Articular chondrocyte of knee joint (primary cell): ENCODE measurements at places on chromosomes 7 and 10. TPM values are rescaled to one million over a fixed set of nuclear protein-coding genes. Genes with fewer than 3 reads are reported as not detected.

PROSER2 gene
- total RNA-seq, result 8.1 and 8.4 TPM in 2 replicates

ACSM6 gene
- total RNA-seq, result not detected in 2 replicates

SEC61G gene
- total RNA-seq, result 416 and 641 TPM in 2 replicates

CCDC136 gene
- total RNA-seq, result 4.6 and 7.1 TPM in 2 replicates

COBL gene
- total RNA-seq, result 0.11 and 0.13 TPM in 2 replicates

MGMT gene
- 7.9 and 27.3 TPM in 2 replicates for total RNA-seq

AKR1C8 gene
- total RNA-seq, result 0.22 TPM in 1 of 2 replicates, not detected in the other

CHCHD2 gene
- total RNA-seq, result 229 and 233 TPM in 2 replicates

EPHB6 gene
- 0.32 and 0.91 TPM in 2 replicates for total RNA-seq

TMEM184A gene
- under 0.01 and 0.26 TPM in 2 replicates for total RNA-seq

FRG2B gene
- not detected in 2 replicates for total RNA-seq

SPDYE9 gene
- total RNA-seq, result under 0.01 TPM in 1 of 2 replicates, not detected in the other

CACNB2 gene
- 1.0 and 2.6 TPM in 2 replicates for total RNA-seq

TRPV6 gene
- not detected in 2 replicates for total RNA-seq

PRSS37 gene
- total RNA-seq, result not detected in 2 replicates

HSPA12A gene
- 9.4 and 13.9 TPM in 2 replicates for total RNA-seq

LOXL4 gene
- total RNA-seq, result 13.7 and 32.8 TPM in 2 replicates

FBXL13 gene
- total RNA-seq, result 1.6 and 1.8 TPM in 2 replicates

FAM25G gene
- not detected in 2 replicates for total RNA-seq

GIMAP8 gene
- total RNA-seq, result 0.11 TPM in 1 of 2 replicates, not detected in the other

TMEM273 gene
- not detected in 2 replicates for total RNA-seq

MAP3K8 gene
- total RNA-seq, result 28.6 and 38.5 TPM in 2 replicates

CTNNA3 gene
- not detected in 2 replicates for total RNA-seq

TUBB8 gene
- total RNA-seq, result not detected in 2 replicates

AS3MT gene
- total RNA-seq, result 10.2 and 12.2 TPM in 2 replicates

PAPOLB gene
- 0.22 and 0.39 TPM in 2 replicates for total RNA-seq

AGAP9 gene
- 4.8 and 7.5 TPM in 2 replicates for total RNA-seq

VWDE gene
- 0.11 TPM in 1 of 2 replicates, not detected in the other for total RNA-seq

NACAD gene
- 1.9 and 2.5 TPM in 2 replicates for total RNA-seq

NEUROD6 gene
- not detected in 2 replicates for total RNA-seq

RNF148 gene
- total RNA-seq, result 0.65 and 0.78 TPM in 2 replicates

FAM13C gene
- 7.9 and 10.7 TPM in 2 replicates for total RNA-seq

MMRN2 gene
- 5.2 and 6.1 TPM in 2 replicates for total RNA-seq

TEX36 gene
- not detected in 2 replicates for total RNA-seq

SNCG gene
- 17.6 and 20.6 TPM in 2 replicates for total RNA-seq

COX19 gene
- total RNA-seq, result 11.1 and 12.5 TPM in 2 replicates

ADIRF gene
- total RNA-seq, result 50.6 and 78.0 TPM in 2 replicates

FZD8 gene
- total RNA-seq, result 23.4 and 31.1 TPM in 2 replicates

RPEL1 gene
- 0.11 and 0.13 TPM in 2 replicates for total RNA-seq

CYP2E1 gene
- total RNA-seq, result 1.6 TPM in 2 replicates

AKR1C2 gene
- total RNA-seq, result 139 and 215 TPM in 2 replicates

AMZ1 gene
- 0.65 and 0.86 TPM in 2 replicates for total RNA-seq

GIMAP7 gene
- 0.32 TPM in 1 of 2 replicates, not detected in the other for total RNA-seq

TAS2R3 gene
- 2.9 and 4.1 TPM in 2 replicates for total RNA-seq

OPN4 gene
- not detected in 2 replicates for total RNA-seq

TNPO3 gene
- total RNA-seq, result 47.3 and 57.4 TPM in 2 replicates

SLC29A3 gene
- 3.1 and 4.2 TPM in 2 replicates for total RNA-seq

ZNF425 gene
- 7.0 and 7.4 TPM in 2 replicates for total RNA-seq

ZMIZ2 gene
- total RNA-seq, result 10.3 and 16.3 TPM in 2 replicates

NANOS1 gene
- total RNA-seq, result 1.4 and 2.4 TPM in 2 replicates

LRMDA gene
- total RNA-seq, result 9.5 and 19.7 TPM in 2 replicates

MRLN gene
- total RNA-seq, result not detected in 2 replicates

CREB5 gene
- total RNA-seq, result 111 and 117 TPM in 2 replicates

TACR2 gene
- total RNA-seq, result 0.22 and 0.26 TPM in 2 replicates

PRSS1 gene
- not detected in 2 replicates for total RNA-seq

DBNL gene
- total RNA-seq, result 108 TPM in 2 replicates

FEZF1 gene
- not detected in 2 replicates for total RNA-seq
